ENCODE measurements at places on chromosomes 3 and 15.

DNA sequence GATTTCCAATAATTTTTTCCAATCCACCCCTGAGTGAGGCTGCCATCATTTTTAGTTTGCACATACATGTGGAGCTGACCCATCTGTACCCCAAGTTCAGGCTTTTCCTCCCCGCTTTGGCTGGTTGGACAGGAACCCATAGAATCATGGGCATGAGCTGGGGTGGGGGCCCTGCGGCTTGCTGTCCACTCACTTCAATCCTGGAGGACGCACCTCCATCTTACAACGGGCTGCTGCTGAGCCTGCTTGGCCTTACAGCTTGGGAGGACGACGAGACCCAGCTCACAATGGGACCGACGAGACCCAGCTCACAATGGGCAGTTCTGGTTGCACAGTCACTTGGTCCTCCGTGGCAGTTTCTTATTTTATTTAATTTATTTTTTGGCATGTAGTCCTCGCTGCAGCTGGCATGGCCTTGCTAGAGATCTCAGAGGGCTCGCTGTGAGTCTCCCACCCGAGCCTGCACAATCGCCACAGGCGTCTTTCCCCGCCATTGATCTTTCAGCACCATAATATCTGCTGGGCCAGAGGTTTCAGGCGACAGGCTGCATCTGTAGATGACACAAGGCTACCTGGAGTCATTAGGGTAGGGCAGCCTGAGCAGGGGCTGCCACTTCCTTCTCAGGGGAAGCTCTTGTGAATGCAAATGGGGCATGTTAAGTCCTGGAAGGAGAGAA is 19.6 kb upstream of the EPHB3 start:
- no peak for DNase-seq

- no peak for DNase-seq
Observed at GRCh38 chr3:88031642-88032077, 27.1 kb downstream of the CGGBP1 start.

GRCh38 chr3:39108200-39108710 is 775 bp downstream of the TTC21A start:
- DNase-seq: no peak

GRCh38 chr3:52860424-52860768 is 25.6 kb upstream of the MUSTN1 start:
- DNase-seq: no peak

GRCh38 chr3:13598926-13599886 is 50.3 kb downstream of the FBLN2 start:
- DNase-seq: no peak

GRCh38 chr15:75410196-75410595 is 41.3 kb downstream of the SIN3A start:
- no peak for DNase-seq

DNA sequence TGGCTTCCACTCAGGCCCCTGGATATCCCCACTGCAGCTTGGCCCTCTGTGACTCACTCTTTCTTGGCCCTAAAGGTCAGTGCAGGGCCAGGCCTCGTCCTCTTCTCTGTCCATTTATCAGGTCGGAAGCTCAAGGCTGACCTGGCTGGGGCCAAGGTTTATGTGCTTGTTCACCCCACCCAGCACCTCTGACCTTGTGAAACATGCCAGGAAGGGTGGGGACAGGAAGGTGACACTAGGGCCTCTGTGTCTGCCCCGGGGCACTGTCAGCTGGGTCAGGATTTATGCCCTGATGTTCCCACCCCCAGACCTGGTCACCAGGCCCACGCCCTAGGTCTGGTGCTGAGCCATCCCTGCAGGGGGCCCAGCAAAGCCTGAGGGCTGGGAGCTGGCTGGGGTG is 103.8 kb downstream of the FBLN2 start:
- DNase-seq: no peak

DNA sequence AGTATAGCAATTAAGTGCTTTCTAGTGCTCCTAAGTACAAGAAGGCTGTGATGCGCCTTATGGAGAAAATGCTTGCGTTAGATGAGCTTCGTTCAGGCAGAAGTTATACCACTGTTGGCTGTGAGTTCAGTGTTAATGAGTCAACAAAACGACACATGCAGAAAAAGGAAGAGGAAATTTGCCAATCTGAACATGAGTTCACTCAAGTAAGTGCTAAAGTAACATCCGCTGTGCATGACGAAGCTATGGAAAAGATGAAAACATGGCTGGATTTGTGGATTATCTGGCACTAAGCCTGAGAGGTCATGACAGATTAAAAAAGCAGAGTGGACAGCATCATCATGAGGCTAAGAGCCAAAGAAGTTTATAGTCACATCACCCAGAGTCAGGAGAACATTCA is 36.9 kb downstream of the SH3BP5 start:
- DNase-seq: no peak

DNA sequence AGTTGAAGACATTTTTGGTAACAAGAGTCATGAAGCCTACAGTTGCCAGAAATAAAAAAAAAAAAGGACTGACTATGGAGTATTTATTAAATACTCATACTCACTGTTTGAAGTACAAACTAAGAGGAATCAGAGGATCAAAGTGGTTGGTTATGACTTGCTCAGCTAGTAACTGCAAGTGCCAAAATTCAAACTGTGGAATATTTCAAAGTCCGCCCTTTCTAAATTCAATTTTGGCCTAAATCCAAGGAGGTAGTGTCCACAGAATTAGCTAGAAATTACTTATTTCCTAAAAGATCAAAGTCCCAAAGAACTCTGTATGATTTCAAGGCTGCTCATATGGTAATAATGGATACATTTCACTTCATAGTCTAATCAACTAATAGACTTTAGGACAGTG is 274.5 kb downstream of the ZBTB20 start:
- DNase-seq: no peak

- DNase-seq: peak; percentile 45
Observed at GRCh38 chr3:12990306-12990705, 82.9 kb downstream of the IQSEC1 start.

DNA sequence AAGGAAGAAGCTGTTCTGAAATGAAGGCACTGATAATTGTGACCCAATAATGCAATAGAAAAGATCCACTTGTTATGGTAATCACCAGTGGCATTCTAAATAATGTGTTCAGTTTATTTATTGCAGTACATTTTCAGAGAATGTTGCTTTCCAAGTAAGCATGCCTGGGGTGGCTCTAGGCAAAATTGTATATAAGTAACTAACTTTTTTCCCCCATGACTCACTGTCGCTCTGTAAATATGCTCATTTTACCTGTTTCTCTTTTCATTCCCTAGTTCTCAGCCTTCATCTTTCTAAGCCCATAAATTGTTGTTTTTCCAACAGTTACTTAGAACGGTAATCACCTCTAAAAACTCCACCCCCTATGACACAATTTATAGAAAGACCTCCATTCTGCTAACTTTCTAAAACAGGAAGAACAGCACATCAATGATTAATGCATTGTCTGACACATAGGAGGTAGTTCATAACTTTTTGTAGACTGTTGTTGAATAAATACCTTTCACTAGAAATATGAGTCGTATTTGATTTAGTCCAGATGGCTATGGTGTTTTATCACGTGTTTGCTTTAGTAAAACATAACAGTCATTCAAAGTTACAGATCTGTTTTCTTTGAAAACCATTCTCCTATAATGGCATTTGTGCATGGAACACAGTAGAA is 143.1 kb downstream of the LSAMP start:
- DNase-seq: no peak

GRCh38 chr15:73437543-73438109 is 5.3 kb upstream of the REC114 start:
- DNase-seq: no peak

DNA sequence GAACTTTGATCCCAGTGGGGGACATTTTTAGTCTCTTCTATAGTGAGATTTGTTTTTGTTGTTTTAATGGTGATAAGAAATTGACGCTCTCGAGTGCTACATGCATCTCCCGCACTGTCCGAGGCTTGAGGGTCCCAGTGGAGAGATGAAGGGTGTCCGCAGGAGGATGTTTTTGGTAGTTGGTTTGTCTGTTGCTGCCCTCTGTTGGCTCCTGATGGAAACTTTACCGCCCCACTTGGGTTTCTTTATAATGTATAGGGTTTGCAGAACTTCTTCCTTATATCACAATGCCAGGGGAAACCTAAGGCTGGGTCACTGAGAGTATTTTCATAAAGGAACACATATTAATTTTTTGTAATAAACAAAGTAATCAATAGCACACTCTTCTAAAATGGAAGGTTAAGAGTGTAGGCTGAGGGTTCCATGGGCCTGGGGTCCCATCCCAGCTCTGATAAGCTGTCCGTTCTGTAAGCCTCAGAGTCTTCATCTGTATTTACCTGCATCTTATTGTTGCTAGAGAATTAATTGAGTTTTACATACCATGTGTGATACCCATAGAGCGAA is 185.3 kb upstream of the FEZF2 start:
- DNase-seq: no peak

DNA sequence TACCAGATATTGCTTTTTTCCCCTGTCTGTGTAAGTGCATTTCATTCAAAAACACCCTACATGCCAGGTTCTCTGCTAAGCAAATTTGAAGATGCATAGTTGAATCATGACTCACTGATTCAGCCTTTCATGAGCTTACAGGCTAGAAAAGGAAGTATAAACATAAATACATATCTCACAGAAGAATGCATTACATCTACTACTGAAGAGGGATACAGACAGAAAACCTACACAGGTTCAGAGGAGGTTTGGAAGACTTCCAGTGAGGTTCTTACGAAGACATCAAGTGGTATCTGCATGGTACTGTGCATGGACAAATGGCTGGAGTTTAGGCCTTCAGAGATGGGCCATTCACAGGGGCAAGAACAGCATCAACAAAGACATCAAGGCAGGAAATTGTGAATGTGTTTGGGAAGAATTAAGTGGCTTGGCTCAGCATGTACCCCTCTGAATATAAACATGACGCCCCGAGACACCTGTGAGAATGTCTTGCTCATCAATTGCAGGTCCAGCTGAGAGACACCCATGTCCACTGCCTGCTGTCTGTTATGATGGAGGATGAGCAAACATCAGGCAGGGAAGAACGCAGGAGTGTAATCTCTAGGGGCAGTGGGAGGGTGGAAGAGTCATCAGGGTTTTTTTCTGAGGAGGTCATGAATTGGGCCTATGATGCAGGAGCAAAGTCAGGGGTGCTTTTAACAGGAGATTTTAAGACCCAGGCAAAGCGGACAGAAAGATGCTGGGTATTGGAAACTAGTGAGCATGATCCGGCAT is 105.1 kb upstream of the GALNT15 start:
- DNase-seq: no peak

- no peak for DNase-seq
Observed at GRCh38 chr15:57354436-57355123, 21.7 kb upstream of the CGNL1 start.

GRCh38 chr3:169332310-169332709 is 331.2 kb downstream of the MECOM start:
- DNase-seq: no peak

- DNase-seq: no peak
Observed at GRCh38 chr3:58989955-58990354, 59.9 kb downstream of the CFAP20DC start.

- no peak for DNase-seq
Observed at GRCh38 chr15:62672268-62672667, 370.3 kb upstream of the TPM1 start.

- DNase-seq: no peak
Observed at GRCh38 chr3:71003511-71003910, 580.0 kb downstream of the FOXP1 start.

- DNase-seq: no peak
Observed at GRCh38 chr3:31038086-31038739, 143.8 kb upstream of the GADL1 start.

GRCh38 chr3:119731560-119732343 is 28.9 kb downstream of the CFAP91 start:
- DNase-seq: no peak

- no peak for DNase-seq
Observed at GRCh38 chr3:128950223-128950938, 43.5 kb downstream of the CFAP92 start.

GRCh38 chr15:83039206-83039605 is 27.8 kb upstream of the C15orf40 start:
- DNase-seq: no peak

DNA sequence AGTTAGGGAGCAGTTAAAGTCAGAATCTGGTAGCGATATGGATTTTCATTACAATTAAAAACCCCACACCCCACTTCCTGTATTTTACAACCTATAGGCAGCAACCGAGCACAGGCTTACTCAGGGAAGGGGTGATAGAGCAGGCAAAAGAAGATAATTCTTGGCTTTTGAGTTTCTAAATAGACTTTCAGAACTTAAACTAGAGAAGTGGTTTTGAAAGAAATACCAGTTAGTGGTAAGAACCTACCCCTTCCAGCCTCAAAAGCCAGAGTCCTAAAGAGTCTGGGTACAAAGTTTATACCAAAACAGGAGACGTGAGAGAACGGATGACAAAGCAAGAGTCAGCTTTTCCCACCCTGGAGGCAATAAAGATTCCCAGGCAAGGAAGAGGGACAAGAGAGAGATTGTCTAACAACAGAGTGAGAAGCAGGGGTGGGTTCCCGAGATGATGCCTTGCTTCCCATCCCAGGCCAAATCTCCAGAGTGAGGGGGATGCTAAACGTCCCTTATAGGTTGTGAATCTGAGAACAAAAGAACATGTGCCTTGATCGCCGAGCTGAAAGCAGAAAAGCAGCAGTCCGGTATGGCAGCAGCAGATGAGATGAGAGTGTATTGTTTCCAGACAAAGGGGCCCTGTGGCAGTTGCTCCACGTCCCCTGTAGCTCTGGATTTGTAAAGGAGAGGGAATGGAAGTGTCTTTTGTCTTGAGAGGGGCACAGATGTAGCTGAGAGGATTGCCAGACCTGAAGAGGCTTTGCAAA is 36.8 kb downstream of the KLHL6 start:
- peak; percentile 52 for DNase-seq

- no peak for DNase-seq
Observed at GRCh38 chr3:134722969-134723368, 72.1 kb upstream of the EPHB1 start.

All from posterior cingulate gyrus (tissue), 11 donors.